ENCODE measurements at places on chromosomes 16 and 17.

DNA sequence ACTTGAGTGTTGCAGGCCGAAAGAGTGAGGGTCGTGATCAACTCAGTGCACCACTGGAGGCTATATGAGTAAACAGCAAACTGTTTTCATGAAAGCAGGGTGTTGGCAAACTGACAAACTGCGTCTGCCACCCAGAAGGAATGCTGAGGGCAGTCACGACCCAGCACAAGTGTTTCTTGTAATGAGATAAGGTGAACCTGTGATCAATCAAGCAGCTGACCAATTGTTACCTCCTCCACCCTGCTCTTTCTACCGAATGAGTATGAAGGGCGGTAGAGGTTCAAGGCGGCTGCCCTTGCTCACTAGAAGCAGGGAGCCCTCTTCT is 5.5 kb upstream of the SRL start:
- DNase-seq, result no peak

DNA sequence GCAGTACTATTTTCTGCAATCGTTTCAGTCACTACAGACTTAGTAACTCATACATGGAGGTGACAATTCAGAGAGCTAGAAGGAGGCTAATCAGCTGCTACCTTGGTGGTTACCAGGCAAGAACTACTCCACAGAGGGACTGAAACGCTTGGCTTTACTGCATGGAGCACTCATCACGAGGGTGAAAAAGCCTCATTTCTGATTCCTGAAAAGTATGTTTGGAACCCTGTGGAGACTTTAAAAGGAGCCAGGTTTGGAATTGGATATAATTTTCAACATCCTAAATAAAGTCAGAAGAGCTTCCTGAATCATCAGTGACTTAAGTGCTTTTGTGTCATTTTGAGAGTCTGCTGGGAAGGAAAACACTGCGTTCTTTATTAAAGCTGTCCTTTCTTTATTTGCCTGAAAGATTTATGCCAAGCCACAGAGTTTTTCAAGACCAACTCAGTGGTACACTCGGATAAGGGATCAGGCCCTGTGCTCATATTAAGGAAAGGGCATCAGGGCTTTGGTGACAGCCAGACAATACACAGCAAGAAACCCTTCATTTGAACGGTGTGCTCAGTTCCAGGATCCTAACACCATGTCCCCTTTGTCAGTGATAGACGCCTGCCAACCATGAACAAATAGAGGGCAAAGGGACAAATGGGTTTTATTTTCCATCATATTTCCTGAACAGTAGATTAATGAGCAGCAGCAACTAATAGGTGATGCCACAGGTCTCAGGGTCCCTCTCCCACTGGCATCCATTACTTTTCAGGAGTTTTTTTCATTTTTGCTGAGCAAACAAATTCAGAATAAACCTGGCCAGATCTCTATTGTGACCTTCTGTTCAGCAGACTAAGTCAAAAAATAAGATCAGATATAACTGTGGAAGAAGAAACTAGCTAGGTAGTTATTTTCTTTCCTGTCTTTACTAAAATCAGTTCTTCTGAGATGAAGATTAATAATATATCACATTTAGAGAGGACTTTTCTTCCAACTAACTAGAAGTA is 80.5 kb upstream of the CLEC18B start:
- no peak for DNase-seq

GRCh38 chr16:10895053-10895946 is 18.3 kb downstream of the CIITA start:
- no peak for DNase-seq

- DNase-seq, result no peak
Observed at GRCh38 chr16:19505600-19506303, 16.1 kb downstream of the GDE1 start.

- DNase-seq, result no peak
Observed at GRCh38 chr16:85633888-85634287, 20.8 kb downstream of the GSE1 start.

DNA sequence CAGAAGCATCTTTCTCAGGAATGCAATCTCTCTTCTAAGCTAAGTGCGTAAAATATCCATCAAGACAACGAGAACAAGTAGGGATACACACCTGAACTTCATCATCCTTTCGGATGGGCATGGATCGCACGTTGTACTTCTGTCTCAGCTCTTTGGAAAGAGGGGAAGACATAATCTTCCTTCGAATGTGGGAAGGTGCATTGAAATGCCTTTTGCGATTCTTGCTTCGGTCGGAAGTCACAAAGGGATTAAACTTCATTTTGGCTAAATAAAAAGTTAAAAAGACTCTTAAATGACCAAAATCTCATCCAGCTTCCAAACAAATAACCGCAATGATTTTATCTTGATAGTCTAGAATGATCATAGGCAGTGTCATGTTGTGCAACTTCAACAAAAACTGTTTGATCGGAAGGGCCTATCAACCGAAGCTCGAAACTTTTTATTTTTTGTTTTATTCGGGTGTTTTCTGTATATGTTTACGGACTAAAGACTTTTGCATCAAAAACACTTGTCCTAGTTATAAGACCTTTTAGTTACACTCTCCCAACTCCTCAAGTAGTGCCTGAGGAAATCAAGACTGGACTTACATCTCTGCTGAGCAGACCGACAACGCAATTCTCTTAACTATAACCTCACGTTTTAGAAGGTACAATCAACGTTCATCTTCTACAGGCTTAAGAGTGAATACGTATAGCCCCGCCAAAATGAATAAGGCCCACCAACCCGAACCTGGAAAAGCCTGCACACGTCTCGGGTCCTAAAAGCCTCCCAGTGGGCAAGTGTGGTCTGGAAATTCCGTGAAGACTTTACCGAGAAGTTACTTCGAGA is 727 bp downstream of the RPL26 start:
- no peak for DNase-seq

DNA sequence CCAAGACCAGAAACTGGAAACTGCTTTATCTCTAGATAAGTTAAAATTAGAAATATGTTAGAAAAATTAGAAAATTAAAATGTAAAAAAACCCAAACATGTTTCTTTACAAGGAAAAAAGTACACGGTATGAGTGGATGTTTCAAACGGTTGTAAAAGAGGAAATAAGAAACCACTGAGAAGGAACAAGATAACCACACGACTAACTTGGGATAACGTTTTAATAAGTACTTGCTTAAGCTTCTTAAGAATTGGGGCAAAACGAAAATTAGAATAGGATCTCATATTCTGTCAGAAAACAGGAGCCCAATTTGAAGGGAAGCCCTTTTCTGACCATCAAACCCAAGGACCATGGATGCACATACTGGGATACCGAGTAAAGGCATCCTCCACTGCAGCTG is 31.0 kb downstream of the MBTPS1 start:
- no peak for DNase-seq

DNA sequence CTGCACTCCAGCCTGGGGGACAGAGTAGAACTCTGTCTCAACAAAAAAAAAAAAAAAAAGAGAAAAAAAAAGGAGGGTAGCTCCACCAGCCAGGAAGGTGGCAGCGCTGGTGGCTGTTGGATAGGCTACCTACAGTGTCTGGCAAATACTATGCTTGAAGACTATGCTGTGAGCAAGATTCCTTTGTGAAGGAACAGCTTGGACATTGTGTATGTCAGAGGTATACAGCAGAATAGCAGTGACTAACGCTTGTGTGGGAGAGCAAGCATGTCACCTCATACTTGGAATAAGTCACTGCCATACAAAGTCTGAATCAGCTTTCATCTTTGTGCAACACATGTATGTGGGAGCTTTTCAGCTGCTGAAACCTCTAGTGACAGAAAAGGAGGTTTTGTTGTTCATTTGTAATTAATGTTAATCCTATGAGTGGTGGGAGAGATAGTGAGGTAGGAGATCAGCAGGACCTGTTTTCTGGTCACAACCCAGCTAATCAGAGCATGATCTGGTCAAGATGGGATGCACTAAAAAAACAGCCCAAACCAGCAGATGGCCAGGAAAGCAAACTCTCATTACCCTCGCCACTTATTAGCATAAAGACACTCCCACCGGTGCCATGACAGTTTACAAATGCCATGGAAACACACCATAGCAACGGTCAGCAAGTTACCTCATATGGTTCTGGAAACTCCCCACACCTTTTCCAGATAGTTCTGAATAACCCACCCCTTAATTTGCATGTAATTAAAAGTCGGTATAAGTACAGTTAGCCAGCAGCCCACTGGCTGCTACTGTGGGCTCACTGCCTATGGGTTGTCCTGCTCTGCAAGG is 6.8 kb upstream of the ITGAD start:
- DNase-seq, result no peak

- DNase-seq, result peak; percentile 76
Observed at GRCh38 chr17:50834429-50835300, 721 bp upstream of the WFIKKN2 start.

DNA sequence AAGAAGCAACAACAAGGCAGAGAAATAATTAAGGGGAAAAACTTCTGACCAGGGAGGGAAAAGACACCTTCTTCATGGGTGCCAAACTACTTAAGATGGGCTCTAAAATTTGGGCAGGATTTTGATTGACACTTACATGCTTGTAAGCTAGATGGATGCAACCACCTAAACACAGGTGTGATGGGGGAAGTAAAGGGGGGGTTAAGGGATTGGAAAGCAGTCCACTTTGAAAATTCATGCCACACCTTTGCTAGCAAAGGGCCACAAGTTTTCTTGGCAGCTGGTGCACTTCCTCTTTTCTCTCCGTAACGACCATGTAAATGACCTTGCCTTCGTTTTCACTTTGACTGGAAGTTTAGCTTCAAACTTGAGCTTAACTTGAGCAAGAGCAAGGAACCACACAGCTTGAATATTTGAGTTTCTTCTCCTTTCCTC is 14.3 kb upstream of the PRKAR1A start:
- DNase-seq, result no peak

DNA sequence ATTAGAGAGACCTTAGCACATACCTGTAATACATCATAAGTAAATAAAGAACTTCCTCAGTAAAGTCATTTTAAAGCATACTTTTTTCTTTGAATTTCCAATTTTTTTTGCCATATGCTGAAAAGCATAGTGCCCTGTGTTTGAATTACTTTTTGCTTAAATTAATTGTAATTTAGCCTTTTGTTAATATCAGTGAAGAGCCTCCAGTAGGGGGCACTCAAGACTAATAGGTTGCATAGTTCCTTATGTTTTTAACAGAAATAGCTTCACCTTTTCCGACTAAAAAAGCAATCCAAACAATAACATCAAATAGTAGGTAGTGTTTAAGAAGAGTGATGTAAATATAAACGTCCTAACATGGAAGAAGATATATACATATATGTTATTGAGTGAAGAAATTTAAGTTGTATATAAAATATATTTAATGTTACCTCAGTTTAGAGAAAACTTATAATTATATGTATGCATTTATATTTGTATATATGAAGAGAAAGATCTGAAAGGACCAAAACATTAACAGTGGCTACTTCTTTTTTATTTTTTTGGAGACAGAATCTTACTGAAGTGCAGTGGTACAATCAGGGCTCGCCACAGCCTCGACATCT is 18.6 kb downstream of the RAD51C start:
- DNase-seq, result no peak

DNA sequence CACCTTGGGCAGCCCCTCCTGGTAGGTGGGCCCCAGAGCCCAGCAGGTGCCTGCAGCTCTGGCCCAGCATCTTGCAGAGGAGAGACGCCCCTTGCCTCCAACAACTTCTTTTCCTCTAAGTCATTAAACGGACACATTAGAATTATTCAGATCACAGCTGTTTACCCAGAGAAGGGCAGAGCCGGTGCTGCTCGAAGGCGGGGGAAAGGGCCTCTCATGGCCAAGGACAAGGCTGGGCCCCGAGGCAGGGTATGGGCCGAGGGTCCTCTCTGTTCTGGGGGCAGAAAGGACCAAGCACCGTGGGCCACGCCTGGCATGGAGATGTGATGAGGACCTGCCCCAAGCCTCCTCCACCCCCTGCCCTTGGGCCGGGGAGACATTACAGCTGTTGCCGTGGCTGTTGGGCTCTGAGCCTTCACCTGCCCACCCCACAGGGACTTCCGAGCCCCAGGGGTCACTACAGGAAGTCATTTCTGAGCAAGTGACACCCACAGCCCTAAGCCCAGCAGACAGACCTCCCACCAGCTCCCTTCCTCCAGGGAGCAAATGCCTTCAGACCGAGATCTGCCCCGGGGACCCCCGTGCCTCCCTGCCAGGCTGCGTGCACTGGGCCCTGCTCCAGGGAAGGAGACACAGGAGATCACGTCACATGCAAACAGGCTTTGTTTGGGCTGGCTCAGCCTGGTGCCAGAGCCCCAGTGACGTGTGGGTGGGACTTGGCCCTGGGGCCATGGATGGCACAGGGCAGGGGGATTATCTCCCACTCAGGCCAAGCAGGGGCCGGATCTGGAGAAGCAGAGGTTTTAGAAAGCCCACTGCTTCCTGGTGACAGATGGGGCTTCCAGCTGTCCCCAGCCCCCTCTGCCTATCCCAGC is 699 bp upstream of the PVALEF start:
- no peak for DNase-seq

DNA sequence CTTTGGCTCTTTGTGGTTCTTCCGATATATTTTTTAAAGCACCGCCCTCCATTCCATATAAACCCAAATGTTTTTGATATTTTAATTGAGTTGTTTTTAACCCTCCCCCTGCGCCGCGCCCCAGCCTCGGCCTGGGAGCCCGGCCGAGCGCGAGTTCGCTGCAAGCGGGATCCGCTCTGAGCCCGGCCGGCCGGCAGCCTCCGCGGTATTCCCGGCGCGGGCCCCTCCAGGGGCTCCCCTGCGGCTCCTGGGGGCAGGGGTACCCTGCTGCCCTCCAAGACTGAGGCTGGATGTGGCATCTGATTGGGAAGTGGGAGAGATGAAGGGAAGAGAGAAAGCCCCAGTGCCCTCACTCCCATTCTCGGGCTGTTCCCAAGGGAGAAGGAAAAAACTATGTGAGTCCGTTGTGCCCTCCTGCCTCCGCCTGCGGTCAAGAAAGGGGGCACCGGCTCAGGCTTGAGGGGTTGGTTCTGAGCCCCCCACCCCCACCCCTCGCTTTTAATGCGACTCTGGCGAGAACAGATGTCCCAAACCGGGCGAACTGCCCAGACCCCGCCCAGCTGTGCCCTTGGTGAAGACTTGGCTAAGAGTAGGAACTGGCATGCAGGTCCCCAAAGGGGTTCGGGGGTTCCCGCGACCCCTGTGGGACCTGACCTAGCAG is 8.6 kb downstream of the NEUROD2 start:
- DNase-seq, result no peak

DNA sequence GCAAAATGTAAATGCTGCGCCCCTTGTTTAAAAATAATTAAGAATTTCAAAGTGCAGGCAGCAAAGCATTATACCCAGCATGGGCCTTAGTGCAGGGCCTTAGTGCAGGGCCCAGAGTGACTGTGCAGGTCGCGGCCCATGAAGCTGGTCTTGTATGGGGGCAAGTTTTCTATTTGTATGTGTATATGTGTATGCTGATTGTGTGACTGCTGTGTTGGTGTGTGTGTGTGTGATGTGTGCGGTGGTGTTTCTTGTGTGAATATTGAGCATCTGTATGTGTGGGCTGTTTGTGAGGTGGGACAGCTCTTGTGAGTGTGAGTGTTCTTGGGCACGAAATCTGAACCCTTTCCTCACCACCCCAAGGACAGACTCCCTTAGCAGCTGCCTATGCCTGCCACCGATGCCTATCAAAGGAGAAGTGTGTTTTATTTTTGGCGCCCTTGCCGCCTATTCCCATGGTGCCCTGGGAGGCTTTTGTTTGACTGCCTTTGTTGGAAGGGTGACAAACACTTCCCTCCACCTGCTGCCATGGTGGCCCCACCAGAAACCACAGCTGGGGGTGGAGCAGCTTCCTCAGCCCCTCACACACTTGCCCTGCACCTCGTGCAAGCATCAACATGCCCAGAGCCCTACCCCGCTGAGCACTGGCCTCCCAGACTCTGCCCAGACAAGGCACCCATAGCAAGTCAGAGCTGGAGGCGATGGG is 18.0 kb downstream of the CCR7 start:
- DNase-seq, result peak; percentile 72

All from suprapubic skin (tissue), 4 donors.